Fibroblast of skin of abdomen (primary cell): ENCODE measurements at places on chromosomes 5 and 9.

DNA sequence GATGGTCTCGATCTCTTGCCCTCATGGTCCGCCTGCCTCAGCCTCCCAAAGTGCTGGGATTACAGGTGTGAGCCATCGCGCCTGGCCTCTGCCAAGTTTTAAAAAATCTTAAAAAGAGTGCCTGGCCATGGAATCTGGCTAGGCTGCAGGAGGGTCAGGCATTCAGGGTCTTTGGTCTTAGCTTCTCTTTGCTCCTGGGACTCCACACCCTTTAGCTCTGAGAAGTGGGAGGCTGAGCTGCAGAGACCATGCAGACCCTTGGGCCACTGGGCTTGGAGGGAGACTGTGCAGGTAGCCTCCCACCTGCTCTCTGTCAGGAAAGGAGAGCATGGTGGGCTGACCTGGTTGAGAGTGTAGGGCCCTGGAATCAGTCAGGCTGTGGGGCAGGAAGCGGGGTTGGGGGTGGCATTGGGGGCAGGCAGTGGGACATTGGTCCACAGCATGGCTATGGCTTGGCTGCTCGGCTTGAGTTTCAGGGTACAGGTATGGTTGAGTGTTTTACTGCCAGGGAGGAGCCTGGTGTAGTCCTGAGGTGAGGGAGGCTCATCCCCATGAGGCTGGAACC lies 20.8 kb downstream of the PHF2 start:
- DNase-seq = no peak

GRCh38 chr5:67644221-67644920 lies 447.8 kb upstream of the CD180 start:
- no peak for DNase-seq

GRCh38 chr9:92767066-92768054 lies 2.7 kb upstream of the BICD2 start:
- DNase-seq = no peak

GRCh38 chr5:177546258-177546741 lies 8.1 kb downstream of the FAM193B start:
- peak; percentile 98 for DNase-seq

- DNase-seq = no peak
Measured at GRCh38 chr5:97107318-97107717, 35.1 kb downstream of the LIX1 start.

DNA sequence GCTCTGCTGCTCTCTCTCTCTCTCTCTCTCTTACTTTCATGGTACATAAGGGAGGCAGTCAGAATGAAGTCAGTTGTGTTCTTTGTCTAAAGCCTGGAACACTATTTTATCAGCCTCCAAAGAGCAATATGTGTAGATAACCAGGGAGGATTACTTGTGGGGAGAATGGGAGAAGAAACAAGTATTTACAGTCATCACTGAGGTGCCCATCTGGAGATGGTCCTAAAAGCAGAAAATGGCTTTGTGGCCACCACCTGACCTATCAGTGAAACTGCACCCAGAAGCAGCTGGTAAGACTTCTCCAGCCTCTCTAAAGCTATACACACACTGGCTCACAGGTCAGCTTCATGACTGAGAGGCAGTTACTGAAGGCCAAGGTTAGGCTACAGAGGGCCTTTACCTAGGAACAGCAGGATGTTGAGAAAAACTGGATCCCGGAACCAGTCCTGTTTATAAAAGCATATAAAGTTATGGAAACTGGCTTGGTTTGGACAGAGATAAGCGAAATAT lies 75.1 kb downstream of the MRPS27 start:
- DNase-seq = peak; percentile 55

GRCh38 chr5:155049569-155050383 lies 36.2 kb downstream of the KIF4B start:
- no peak for DNase-seq

DNA sequence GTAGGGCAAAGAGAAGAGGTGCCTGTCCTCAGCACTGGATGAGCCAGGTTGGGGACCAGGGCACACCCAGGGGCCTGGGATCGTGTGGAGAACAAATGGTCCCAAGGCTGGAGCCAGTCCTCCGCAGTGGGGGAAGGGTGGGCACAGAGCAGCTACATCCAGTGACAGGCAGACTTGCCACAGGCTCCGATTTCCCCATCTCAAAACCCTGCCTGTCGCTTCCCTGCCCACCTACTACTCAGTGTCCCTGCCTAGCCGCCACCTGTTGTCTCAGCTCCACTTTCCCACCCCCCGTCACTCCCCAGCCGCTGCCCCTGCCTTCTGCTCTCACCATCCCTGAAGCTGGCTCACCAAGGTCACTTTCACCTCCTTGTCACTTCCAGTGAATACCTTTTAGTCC lies 13.9 kb upstream of the ENHO start:
- no peak for DNase-seq

GRCh38 chr9:126844085-126844484 lies 16.4 kb upstream of the ZBTB34 start:
- DNase-seq = peak; percentile 65

GRCh38 chr5:87936667-87937066 lies 332.0 kb downstream of the TMEM161B start:
- no peak for DNase-seq

DNA sequence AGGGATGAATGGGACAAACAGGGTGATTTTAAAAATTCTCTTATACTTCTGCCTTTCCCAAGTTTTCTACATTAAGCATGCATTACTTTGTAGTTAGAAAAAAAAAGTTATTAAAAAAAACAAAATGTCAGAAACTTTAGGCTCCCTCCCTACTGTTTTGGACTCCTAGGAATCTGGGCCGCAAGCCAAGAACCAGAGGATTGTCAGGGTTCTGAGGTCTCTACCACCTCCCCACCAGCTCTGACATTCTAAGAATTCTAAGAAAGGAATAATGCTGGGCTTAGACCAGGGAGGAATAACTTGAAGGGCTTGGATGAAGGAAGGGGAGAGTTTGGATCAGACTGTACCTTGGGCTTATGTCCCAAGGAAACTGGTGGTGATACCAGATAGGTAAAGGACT lies 1.1 kb upstream of the ARHGEF39 start:
- peak; percentile 69 for DNase-seq

GRCh38 chr5:165143741-165144140 lies 1638.3 kb downstream of the MAT2B start:
- peak; percentile 11 for DNase-seq

GRCh38 chr5:141519605-141520565 lies 31.0 kb downstream of the PCDHGC5 start:
- DNase-seq = no peak

GRCh38 chr5:118176146-118176545 lies 812.2 kb downstream of the DTWD2 start:
- DNase-seq = no peak

- no peak for DNase-seq
Measured at GRCh38 chr5:55364537-55365055, 56.8 kb downstream of the MTREX start.

DNA sequence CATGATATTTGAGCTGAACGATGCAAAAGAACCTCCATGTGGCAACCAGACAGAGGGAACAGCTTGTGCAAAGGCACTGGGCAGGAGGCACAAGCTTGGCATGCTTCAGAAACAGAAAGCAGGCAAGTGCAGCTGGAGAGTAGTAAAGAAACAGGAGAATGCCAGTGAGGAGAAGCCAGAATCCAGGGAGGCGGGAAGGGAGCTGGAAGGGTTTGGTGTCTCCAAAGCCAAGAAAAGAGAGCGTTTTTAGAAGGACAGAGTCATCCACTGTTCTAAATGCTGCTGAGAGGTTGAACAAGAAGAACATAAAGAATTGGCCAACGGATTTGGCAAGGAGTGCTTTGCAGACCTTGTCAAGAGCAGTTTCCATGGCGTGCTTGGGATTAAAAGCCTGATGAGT lies 124.7 kb downstream of the TLE1 start:
- DNase-seq = no peak

DNA sequence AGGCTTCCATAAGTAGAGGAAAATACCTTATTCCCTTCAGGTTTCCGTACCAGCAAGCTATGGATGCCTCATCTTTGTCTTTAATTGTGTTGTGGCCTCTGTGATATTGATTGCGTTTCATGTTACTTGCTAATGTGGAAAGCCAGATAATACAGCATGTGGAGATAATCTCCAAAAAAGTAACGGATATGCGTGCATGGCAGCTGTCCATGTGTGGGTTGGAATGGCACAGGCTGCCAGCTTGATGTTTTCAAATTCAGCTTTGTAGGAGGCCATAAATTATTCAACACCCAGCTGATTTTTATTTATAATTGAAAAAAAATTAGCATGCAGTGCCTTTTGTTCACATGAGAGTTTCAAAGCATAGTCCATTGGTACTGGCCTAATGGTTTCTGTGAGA lies 144.9 kb downstream of the GIN1 start:
- DNase-seq = no peak
